ENCODE measurements at places on chromosomes 7 and 10. TPM values are rescaled to one million over a fixed set of nuclear protein-coding genes. Genes with fewer than 3 reads are reported as not detected.

GRCh38 chr10:44326474-44327030, 58.3 kb downstream of the CXCL12 start:
- DNase-seq: no peak

GRCh38 chr7:150969475-150969874, 8.6 kb downstream of the KCNH2 start:
- DNase-seq: no peak

GRCh38 chr7:130912862-130913638, 179.0 kb upstream of the KLF14 start:
- peak; percentile 65 for DNase-seq

GRCh38 chr7:144414815-144415214, 11.3 kb upstream of the NOBOX start:
- DNase-seq: no peak

DNA sequence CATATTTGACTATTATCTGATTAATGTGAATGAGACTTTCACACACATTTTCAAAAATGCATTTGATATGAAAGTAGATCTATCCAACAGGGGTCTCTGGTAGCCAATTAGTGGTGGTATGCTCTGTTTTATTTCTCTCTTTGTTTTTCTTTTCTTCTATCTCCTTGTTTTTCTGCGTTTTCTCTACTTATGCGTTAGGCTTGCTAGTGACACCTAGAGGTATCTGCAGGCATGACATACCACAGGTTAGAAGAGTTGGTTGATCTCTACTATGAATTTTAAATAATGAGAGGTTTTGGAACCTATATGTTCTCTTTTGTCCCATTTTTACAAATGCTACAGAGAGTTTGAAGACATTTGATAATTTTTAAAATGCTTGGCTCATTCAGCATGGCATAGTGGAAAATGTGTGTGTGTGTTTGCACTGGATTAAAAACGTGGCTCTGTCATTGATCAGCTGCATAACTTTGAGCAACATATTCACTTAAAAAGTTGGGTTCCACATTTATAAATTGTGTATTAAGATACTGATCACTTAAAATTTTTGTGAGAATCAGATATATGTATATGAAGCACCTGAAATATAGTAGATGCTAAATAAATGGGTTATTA, 28.1 kb upstream of the PLXDC2 start:
- no peak for DNase-seq

DNA sequence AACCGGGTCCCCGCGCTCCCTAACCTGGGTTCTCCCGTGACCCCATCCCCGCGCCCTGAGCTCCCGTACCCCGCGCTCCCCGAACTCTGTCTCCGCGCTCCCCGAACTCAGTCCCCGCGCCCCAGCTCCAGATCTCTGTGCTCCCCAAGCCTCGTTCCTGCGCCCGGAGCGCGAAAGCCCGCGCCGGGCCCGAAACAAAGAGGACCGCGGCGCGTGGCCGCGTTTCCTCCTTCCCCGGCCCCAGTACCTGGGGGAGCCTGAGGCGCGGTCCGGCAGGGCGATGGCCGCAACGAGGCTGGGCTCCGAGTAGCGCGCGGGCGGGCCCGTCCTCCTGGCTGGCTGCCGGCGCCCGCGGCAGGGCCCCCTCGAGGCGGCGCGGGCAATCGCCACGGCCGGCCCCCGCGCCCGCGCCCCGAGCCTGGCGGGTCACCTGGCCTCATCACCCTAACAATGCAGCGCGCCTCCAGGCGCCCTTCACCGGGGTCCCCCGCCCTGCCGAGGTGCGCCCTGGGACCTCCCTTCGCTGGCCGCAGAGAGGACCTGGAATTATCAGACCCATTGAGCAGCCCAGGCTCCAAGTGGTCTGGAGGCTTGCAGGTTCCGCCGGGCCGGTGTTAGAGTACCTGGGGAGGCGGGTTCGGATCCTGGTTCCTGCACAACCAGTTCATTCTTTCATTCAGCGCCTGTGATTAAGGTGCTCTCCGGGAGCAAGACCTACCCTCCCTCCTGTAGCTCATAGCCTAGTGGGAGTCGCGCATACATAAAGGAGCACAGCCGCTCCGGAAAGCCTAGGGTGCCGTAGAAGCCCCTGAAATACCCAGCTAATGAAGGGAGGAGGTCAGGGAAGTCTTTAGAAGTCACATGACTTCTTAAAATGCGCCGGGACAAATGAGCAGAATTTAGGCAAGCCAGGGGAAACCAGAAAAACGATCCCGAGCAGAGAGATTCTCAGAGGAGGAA, at the start of gene TNS3:
TNS3 (minus strand) TSS at position 308 of the 960 bp plus-strand sequence. CDS start 142,475 bp downstream, outside the sequence.
- DNase-seq: no peak

DNA sequence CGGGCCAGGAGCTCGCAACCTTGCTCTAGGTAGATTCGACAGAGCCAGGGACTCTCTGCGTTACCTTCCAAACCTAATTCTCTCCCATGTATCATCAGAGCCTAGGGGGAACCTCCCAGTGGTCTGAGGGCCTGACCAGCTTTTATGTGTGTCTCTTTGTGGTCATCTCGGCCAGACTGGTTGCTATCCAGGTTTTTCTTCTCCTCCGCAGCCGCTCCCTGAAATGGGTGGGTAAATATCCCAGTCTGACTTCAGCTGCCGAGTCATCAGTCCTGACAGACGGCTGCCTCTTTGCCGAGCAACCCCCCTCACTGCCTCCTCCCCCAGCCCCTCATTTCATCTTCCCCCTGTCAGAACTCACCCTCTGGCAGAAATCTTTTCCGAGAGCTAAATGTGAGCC, 578.1 kb downstream of the LRMDA start:
- DNase-seq: no peak

DNA sequence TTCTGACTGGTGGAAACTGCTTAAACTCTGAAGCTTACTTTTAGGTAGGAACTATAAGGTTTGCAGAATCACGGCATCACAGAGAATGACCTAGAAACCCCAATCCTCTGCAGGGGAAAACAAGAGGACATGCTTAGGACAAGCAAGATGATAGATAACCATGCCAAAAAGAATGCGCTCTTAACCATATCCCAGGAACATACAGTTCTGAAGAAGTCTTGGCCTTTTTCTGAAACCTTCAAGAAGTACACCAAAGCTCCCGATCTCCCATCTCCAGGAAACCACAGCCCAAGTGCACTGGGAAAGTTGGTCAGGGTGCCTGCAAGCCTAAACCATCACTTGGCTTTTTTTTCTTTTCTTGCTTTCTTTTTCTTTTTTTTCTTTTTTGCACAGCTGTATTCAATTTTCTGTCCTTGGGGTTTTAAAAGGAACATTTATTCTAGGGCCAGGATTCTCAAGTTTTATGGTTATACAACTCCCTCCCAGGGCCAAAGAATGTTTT, 12.2 kb upstream of the SVIL start:
- DNase-seq: no peak

GRCh38 chr10:63866075-63866746, 345.0 kb downstream of the REEP3 start:
- DNase-seq: peak; percentile 46

GRCh38 chr7:7569615-7570014, 2.9 kb downstream of the MIOS start:
- DNase-seq: no peak

GRCh38 chr7:22867589-22867988, 44.9 kb upstream of the TOMM7 start:
- DNase-seq: no peak

GRCh38 chr10:31166606-31167005, 134.9 kb upstream of the ZNF438 start:
- DNase-seq: no peak

DNA sequence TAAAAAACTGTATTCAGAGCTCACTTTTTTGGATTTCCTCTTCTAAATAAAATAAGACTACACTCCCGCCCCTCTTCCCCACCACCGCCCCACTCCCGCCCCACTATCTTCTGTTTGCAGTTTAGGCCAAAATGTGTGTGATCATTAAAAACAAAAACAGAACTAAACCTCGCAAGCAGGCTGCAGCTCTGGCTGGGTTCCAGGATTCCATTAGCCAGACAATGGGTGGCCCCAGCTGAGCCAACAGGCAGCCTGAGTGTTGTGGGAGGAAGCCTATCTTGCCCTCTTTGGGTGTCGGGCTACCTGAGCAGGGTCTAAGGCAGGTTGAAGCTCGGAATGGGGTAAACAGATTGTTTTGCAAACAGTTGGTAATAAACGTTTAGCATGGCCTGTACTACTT, 41.7 kb downstream of the ARL4A start:
- peak; percentile 54 for DNase-seq

DNA sequence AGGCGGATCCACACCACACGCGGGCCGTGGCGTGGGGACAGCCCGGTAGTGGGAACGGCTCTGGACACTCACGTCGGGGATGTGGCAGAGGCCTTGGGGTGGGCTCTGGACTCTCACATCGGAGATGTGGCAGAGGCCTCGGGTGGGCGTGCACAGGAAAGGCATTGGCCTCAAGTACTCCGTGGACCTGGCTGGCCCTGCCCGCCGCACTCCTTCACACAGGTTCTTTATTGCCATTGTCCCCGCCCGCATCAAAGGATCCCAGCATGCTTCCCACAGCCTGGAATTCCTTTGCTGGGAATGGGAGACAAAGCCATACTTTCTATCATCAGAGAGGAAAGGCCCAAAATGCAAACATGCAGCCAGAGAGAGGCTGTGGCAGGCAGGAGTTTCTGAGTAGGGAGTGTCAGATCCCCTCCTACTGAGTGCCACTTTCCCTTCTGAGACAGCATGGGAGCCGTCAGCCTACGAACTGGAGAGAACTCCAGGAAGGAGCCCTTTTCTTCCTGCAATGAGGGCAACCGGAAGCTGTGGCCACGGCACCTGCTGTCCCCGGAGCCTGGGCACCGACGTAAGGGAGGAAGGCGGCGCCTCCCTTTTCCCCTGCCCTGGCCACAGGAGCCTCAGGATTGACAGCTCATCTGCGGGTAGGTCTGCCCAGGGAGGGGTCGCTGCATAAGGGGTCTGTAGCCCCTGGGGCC, 51.5 kb downstream of the RBM17 start:
- no peak for DNase-seq

GRCh38 chr7:24866004-24866615, 108.8 kb upstream of the GSDME start:
- DNase-seq: no peak

- DNase-seq: no peak
These were observed 117.8 kb downstream of the GFRA1 start for GRCh38 chr10:116155191-116155590.

GRCh38 chr10:100847440-100847839, 65.3 kb upstream of the SLF2 start:
- no peak for DNase-seq

DNA sequence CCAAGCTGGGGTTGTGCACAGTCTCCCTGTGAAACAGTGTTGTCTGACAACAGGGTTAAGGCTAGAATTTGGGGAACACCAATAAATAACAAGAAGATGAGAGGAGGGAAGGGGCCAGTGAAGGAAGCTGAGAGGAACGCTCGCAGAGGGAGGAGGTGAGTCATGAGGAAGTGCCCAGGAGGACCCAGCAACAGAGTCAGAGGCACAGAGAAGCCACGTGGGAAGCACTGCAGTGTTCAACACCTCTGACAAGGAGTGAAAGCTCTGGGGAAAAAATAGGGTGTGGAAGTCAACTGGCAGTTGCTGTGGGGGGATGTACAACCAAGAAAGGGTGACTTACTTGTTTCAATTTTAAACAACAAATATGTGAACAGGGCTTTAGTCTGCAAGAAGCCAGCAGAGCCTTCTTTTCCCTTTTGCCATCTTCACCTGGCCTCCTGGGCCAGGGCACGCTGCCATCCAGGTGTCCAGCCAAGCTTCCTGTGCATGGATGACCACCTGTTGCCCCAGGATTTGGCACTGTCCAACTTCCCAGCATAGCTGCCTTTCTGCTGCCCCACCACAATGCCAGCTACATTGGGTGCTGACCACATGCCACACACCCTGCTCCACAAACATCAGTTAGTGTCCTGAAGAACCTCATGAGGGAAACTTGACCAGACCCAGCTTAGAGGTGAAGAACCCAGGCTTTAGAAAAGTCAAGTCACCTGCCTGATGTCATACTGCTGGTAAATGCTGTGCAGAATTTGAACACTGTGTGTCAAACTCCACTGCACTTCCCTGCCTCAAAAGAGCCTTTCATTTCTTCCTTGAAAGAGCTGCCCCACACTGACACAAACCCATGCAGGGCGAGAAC, 69.6 kb downstream of the ATXN7L1 start:
- DNase-seq: peak; percentile 66

- DNase-seq: peak; percentile 35
These were observed 156.7 kb upstream of the TCF7L2 start for GRCh38 chr10:112793202-112793921.

DUS4L gene
- 14.8 TPM for total RNA-seq

PITRM1 gene
- 88.2 TPM for total RNA-seq

TUBAL3 gene
- not detected for total RNA-seq

SDK1 gene
- total RNA-seq: 27.3 TPM

RBP4 gene
- total RNA-seq: 3.3 TPM

UFSP1 gene
- total RNA-seq: 4.6 TPM

SBDS gene
- total RNA-seq: 123 TPM

CTTNBP2 gene
- total RNA-seq: 16.6 TPM
